ENCODE measurements at places on chromosomes 7 and 10.

GRCh38 chr10:117159390-117159789, 21.3 kb upstream of the VAX1 start:
- no peak for DNase-seq

GRCh38 chr10:132248455-132249225, 59.1 kb downstream of the STK32C start:
- DNase-seq, result peak; percentile 54

- DNase-seq, result no peak
Observed at GRCh38 chr10:22356324-22356873, 11.1 kb downstream of the SPAG6 start.

DNA sequence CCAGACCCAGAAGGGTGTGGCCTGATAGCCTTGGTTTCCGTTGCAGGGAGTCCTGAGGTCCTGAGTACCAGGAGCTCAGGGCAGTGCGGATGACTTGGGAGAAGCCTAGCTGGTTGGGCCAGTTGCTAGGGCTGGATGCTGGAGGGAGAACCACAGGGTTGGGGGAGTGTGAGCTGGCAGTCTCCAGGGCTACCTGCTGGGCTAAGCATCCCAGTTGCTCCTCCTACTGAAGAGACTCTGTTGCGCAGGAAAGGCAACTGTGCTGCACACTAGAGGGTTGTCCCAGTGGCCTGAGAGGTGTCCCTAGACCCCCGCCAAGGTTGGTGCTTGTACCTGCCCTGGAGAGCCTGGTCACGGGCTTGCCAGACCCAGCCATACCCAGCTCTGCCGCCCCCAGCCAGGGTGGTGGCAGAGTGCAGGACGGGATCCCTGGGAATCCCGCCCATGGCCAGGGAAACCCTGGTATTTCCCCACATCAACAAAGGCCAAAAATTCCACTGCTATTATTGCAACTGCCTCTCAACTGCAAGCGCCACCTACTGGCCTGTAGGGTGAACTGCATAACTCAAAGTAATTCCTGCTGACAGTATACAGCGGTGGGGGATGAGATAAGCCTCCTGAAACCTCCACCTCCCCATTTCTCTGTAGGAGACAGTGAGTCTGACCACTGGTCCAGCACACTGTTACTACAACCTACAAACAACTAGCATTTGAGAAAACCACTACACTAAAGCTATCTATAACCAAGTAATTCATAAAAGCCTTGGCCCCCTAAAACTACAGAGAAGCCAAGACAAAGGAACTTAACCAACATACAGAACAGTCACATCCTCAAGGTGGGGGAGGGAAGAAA, 67.6 kb upstream of the DDC start:
- DNase-seq, result peak; percentile 33

GRCh38 chr10:108500396-108500795, 1335.9 kb upstream of the SORCS1 start:
- DNase-seq, result no peak

DNA sequence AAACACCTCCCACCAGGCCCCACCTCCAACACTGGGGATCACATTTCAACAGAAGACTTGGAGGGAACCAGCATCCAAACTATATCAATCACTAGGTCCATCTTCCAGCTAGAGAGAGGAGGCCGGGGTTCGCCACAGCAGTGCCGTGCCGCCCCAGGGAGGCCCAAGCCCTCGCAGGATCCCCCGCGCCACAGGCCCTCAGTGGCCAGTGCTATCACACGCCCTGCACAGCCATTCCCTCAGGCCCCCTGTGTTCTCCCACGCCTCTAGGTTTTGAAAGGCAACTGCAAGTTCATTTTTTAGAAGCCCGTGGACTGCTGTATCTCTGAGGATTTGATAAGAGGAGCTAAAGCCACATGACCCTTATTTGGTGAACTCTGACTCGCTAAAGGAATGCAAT, 136.4 kb downstream of the OAT start:
- DNase-seq, result no peak

GRCh38 chr10:86266446-86267242, 100.0 kb downstream of the GRID1 start:
- DNase-seq, result no peak

- no peak for DNase-seq
Observed at GRCh38 chr10:33876584-33877400, 542.3 kb upstream of the NRP1 start.

- DNase-seq, result no peak
Observed at GRCh38 chr10:73099141-73099540, 2.5 kb upstream of the P4HA1 start.

GRCh38 chr10:5731559-5731958, 46.9 kb downstream of the TASOR2 start:
- DNase-seq, result no peak

DNA sequence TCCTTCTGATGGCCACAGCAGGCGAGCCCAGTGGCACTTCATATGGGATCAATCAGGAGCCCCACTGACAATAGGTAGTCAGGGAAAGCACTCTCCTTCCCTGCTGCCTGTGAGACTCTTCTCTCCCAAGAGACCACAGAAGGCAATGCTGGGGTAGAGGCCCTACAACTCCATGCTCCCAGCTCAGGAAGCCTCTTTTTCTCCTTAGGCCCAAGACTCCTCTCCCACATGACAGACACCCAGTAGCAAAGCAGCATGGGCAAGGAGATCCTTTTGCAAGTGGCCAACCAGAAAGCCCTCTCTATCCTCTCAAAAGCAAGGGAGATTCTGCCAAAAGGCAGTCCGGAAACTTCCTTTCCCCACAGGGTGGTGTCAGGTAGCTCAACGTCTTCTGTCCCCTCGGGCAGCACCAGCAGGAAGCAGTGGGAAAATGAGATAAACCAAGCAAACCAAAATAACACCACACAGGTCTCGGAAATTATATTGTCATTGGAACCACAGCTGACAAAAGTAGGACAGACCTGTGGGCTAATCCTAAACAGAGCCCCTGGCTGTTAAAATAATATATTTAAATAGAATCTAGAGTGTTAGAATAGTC, 172.7 kb upstream of the GDF10 start:
- DNase-seq, result no peak

GRCh38 chr7:99631295-99632109, 14.8 kb downstream of the ZSCAN25 start:
- DNase-seq, result no peak

DNA sequence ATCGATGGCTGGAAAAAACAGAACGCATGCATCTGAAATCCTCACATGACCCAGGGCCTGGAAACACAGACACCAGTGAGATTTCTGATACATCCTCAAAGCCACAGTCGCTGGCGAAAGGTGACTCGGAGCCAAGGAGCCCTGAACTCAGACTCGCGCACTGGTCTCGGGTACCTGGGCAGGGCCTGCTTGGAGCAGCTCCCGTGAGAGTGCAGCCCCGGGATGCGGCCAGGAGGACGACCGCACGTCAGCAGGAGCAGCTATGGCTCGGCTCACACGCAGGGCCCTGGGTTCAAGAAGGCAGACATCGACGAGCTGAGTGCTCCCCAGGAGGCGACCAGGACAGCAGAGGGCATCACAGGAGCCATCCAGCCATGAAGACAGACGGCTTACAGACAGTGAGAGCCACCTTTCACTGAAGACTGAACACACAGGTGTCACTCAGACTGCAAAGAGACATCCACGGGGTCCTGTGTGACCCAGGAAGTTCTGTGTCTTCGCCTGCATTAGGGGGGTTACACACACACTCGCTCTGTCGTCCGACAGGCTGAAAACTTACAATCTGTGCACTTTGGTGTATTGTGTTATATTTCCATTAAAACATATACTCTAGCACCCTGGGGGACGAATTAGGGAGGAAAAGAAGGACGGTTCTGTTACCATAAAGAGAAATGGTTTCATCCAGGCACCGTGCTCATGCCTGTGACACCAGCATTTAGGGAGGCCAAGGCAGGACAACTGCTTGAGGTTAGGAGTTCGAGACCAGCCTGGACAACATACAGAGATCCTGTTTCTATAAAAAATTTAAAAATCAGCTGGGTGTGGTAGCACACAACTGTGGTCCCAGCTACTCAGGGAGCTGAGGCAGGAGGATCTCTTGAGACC, 227.7 kb downstream of the MAD1L1 start:
- no peak for DNase-seq

- DNase-seq, result no peak
Observed at GRCh38 chr7:21868576-21868850, 77.2 kb downstream of the CDCA7L start.

- no peak for DNase-seq
Observed at GRCh38 chr7:156074084-156074483, 261.8 kb upstream of the SHH start.

DNA sequence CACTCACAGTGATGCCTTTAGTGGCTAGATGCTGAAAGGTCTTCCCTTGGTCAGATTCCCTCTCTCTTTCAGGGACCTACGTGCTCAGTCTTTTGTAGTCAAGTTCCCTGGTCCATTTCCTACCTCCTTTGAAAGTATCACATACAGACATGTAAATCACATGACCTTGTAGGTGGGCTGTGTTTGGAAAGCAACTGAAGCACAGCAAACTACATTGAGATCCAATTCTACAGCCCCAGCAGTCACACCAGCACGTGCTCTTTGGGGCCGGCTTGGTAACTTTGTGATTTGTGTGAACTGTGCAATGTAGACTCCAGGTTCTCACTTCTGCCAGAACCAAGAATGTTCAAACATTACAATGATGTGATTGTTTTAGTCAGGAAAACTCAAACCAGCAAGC, 89.7 kb upstream of the PLPP4 start:
- no peak for DNase-seq

DNA sequence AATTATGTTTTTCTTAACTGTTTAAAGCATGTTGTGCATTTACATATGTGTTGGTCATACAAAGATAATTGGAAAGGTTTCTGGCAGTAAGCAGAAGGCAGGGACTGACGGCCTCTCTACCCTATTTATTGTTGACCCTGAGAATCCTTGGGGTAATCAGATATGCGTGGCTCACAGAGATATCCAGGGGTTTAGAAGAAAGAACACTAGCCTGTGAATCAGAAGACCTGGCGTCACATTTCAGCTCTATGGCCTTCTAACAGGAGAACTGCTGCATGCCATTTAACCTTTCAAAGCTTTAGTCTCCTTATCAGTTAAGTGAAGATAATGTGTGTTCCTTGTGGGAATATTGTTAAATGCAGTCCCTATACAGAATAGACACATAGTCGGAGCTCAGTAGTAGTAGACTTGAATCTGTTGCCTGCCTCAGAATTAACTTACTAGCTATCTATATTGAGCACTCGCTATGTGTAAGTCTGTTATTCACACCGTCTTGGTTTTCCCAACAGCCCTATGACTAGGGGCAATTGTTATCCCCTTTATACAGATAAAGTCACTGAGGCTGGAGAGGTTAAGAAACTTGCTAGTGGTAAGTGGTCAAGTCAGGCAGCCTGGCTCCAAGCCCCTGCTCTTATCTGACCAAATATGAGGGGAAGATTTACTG, 129.6 kb upstream of the ANKRD1 start:
- no peak for DNase-seq

GRCh38 chr7:157552295-157552993, 215.6 kb downstream of the DNAJB6 start:
- DNase-seq, result no peak

- no peak for DNase-seq
Observed at GRCh38 chr10:20489961-20490360, 407.1 kb downstream of the NEBL start.

DNA sequence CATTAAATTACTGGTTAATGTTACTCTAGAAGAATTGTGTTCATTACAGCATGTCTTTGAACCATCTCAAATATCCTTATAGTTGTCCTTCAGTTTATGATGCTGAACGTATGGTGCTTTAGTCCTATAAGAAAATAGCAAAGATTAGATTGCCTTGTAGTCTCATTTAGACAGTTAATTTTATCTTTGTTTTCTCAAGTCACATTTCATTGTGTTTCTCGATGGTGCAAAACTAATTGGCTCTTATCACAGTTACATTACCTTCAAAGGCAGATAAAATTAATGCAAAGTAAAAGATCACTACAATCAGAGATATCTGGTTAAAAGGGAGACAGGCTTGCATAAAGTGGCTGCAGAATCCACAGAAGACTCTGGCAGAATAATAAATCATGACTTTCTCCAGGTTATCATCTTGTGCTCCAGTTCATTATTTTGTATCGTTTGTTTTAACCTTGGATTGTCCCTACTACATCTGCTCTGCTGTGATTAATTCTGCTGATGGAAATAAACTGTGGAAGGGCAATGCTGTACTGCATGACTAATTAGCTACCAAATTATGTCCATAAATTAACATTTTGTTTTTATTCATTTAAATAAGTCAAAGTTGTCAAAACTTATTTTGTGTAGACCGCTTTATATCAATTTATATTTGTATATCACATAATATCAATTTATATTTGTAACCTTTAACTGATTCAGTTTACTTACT, 24.2 kb downstream of the PRPS1L1 start:
- DNase-seq, result no peak

DNA sequence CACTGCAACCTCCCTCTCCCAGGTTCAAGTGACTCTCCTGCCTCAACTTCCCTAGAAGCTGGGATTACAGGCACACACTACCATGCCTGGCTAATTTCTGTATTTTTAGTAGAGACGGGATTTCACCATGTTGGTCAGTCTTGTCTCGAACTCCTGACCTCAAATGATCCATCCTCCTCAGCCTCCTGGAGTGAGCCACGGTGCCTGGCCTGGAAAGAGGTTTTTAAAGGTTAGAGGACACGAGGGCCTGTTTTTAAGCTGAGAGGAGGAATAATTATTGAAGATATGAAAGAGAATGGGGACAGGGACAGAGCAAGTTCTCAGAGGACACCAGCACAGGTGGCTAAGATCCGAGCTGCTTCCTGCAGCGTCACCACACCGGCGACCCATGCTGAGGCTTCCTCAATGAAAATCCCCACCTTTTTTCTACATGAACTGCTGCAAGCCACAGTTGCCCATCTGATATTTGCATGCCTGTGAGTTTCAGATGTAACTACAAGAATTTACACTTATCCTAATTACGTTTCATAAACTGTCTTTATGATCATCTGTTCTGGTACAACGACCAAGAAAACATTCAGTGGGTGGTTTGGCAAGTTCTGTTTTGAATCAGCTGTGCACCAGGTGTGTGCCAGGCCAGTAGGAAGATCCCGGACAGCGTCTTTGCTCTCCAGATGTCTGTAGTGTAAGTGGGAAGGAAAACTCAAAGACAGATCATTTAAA, 76.0 kb downstream of the HIP1 start:
- no peak for DNase-seq

DNA sequence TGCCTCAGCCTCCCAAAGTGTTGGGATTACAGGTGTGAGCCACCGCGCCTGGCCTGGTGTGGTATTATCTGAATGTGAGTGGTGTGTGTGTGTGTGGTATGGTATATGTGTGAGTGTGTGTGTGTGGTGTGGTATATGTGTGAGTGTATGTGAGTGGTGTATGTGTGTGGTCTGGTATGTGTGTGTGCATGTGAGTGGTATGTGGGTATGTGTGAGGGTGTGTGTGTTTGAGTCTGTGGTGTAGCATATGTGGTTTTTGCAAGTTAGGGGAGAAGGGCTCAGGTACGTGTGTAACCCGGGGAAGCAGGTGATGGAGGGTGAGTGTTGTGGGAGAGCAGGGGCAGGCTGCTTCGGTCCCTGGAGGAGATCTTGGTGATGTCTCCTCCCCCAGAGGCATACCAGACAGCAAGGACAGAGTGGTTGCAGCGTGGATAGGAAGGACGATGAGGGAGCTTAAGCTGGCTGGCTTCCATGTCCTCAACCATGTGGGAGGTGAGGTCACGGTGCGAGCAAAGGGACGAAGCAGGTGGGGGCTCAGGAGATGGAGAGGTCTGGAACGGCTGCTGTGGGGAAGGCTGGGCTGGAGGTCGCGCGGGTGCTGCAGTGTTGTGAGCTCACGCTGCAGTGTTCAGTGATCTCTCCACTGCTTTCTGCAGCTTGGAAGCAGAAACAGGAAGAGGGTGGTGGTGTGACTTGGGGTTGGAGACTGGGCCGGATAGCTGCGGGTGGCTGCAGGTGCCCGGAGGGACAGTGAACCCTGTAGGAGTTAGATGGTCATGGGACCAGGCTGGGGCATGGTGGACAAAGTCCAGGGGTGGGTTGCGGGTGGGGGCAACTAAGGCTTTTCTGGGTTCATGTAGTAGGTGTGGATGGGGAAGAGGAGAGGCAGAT, 5.0 kb downstream of the ZYX start:
- no peak for DNase-seq
